ENCODE measurements at places on chromosomes 6 and 20. TPM values are rescaled to one million over a fixed set of nuclear protein-coding genes. Genes with fewer than 3 reads are reported as not detected.

PAX1 gene
- not detected for total RNA-seq

DYNLRB1 gene
- 34.6 TPM for total RNA-seq

BANF2 gene
- total RNA-seq, result not detected

DNA sequence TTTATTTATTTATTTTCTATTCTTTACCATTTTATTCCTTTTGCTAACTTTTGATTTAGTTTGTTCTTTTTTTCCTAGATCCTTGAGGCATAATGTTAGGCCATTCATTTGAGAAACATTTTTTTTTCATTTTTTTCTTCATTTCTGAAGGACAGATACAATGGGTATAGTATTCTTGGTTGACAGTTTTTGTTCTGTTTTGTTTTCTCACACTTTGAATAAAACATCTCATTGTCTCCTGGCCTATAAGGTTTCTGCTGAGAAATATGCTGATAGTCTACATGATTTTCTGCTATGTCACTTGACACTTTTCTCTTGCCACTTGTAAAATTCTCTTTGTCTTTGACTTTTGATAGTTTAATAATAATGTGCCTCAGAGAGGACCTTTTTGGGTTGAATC, 294.6 kb upstream of the EPHA7 start:
- DNase-seq, result no peak

- no peak for DNase-seq
Measured at GRCh38 chr20:23690581-23690980, 1.7 kb upstream of the CST4 start.

- DNase-seq, result no peak
Measured at GRCh38 chr20:6562111-6562510, 205.4 kb upstream of the BMP2 start.

- DNase-seq, result no peak
Measured at GRCh38 chr6:144379356-144379755, 94.2 kb downstream of the UTRN start.

DNA sequence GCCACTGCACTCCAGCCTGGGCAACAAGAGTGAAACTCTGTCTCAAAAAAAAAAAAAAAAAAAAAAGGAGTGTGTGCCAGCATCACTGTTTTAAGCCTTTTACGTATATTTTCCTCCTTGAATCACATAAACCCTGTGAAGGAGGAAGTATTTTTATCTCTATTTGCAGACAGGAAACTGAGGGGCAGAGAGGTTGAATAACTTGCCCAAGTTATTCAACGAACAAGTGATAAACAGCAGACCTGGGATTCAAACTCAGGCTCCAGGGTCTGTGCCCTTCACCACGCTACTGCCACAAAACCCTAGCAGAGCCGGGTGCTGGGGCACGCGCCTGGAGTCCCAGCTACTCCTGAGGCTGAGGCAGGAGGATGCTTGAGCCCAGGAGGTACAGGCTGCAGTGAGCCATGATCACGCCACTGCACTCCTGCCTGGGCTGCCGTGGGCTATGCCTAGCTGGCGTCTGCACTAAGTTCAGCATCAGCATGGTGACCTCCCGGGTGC, 9.4 kb upstream of the AVP start:
- DNase-seq, result no peak

DNA sequence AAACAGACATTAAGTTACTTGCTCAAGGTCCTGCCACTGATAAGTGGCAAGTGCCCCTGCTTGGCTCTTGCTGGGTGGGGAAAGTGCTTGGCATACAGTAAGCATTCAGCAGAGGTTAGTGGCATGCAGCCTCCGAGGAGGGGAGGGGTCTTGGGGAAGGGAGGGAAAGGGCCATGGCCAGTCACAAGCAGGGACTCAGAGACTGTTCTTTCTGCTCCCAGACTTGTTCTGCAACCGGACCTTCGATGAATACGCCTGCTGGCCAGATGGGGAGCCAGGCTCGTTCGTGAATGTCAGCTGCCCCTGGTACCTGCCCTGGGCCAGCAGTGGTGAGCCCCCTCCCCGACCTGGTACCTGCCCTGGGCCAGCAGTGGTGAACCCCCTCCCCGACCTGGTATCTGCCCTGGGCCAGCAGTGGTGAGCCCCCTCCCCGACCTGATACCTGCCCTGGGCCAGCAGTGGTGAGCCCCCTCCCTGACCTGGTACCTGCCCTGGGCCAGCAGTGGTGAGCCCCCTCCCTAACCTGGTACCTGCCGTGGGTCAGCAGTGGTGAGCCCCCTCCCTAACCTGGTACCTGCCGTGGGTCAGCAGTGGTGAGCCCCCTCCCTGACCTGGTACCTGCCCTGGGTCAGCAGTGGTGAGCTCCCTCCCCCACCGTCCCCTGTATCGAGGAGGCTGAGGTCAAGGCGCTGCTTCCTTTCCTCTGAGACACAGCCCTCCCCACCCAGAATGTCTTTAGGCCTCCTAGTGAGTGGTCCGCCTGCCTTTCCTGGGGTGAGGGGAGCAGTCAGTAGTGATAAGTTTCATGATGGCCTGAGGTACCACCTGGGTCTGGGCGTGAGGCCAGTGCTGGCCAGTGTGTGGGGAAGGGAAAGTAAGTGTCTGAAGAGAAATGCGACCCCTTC, 8.9 kb downstream of the GLP1R start:
- DNase-seq, result no peak

- no peak for DNase-seq
Measured at GRCh38 chr6:108635505-108636226, 74.9 kb downstream of the FOXO3 start.

Data from left lobe of liver (tissue), 2 donors.